Activated B cell treated with CpG ODN at 0.5 μM for 24 hours (primary cell): ENCODE measurements at places on chromosomes 2 and 18. TPM values are rescaled to one million over a fixed set of nuclear protein-coding genes. Genes with fewer than 3 reads are reported as not detected.

GRCh38 chr2:223914324-223914723 is 30.8 kb downstream of the WDFY1 start:
- H3K27me3 ChIP-seq = no peaks in the 10 kb centered on the region
- peaks cover 26% of the 10 kb centered on the region for H3K4me1 ChIP-seq
- DNase-seq = no peak

- no peak overlapping the region for H3K27ac ChIP-seq
- H3K27me3 ChIP-seq = peaks cover 2% of the 10 kb centered on the region
- no peak for DNase-seq
- no peak overlapping the region for H3K4me3 ChIP-seq
Observed at GRCh38 chr2:179850188-179850587, 11.2 kb downstream of the ZNF385B start.

GRCh38 chr2:227029426-227030105 is 134.4 kb downstream of the COL4A4 start:
- DNase-seq = no peak
- no peak overlapping the region for H3K4me3 ChIP-seq
- no peaks in the 10 kb centered on the region for H3K4me1 ChIP-seq
- no peaks in the 10 kb centered on the region for H3K27me3 ChIP-seq
- H3K27ac ChIP-seq = no peak overlapping the region

GRCh38 chr2:108460345-108461037 is 11.5 kb downstream of the GCC2 start:
- no peak overlapping the region for H3K4me3 ChIP-seq
- no peaks in the 10 kb centered on the region for H3K27me3 ChIP-seq
- no peak for DNase-seq
- H3K4me1 ChIP-seq = peaks cover 41% of the 10 kb centered on the region

POTEJ gene
- not detected in 2 replicates for total RNA-seq
